ENCODE measurements at places on chromosomes 6 and 20.

DNA sequence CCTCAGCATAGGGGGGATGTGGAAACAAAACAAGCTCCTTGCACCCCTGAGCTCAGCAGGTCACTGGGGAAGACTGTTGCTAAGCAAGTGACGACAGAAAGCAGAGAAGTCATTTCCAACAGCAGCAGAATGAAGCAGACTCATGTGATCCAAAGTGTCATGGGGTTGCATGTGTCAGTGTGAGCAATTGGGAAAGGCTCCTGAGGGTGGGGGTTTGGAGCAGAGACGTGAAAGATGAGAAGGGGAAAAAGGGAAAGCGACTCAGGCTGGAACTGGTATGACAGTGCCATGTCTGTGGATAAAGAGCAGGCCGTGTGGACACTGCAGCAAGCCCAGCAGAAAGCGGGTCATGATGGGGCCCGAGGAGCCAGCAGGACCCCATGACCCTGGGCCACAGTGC lies 363.9 kb downstream of the PREX1 start:
- DNase-seq = no peak

- no peak for DNase-seq
These were observed 50.0 kb upstream of the SUPT3H start for GRCh38 chr6:45427726-45428125.

DNA sequence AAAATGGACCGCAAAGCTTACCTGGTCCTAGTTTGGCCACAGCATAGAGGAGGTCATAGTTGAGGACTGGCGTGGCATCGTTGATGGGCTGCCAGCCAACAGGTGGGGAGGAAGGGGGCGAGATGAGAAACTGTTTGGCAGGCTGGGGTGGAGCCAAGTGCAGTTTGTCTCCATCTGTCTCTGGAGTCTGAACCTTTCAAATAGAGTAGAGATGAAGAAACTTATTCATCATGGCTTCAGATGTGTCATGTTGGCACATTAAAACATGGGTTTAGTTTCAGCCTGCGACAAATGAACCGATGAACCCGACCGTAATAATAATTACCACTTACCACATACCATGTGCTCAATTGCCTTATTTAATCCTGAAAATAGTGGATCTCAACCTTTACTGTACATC lies 75.9 kb upstream of the ENPP5 start:
- no peak for DNase-seq

DNA sequence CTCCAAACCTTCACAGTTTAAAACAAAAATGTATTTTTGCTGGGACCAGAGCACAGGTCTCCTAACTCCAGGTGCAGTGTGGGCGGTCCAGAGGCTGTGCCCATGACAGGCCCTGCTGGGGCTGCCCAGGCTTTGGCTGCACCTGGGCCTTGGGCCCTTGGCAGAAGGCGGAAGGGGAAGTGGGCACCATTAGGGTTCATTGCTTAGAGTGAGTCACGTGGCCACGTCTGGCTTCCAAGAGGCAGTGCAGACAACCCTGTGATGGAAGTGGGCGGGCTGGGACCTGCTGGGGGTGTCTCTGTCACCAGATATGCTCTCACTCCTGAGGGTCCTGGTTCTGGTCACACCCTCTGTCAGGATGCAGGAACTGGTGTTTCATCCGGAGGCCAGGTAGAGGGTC lies 302.2 kb downstream of the QKI start:
- DNase-seq = no peak

DNA sequence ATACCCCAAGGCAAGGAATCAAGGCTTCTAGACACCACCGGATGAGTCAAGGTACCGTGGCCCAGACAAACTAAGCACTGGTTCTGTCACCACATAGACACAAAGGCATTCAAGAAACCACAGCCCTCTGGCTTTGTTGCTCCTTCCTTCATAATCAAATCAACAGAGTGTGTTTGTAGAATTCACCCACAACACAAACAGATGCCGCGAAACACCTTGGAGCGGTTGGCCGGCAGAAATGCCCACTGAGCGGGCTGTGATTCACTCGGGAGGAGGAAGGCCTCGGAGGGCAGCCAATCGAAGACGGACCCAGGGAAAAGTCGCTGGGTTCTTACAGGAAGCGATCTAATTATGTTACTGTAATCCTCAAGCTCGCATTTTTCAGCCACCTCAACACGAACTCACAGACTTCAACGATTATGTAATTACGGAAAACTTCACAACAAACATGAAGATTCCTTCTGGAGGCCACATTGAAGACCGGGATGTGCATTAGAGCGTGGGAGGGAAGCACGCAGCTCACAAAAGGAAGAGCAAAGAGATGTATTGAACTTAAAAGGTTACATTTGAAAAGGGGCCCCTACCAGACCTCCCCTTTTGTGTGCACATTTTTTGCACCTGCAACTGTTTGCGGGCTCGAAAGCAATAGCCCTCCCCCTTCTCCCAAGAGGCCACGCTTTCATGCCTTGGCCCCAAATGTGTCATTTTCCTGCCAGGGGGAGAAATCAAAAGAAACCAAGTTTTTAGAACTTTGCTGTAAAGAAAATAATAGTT lies 184.7 kb upstream of the PREP start:
- DNase-seq = no peak

DNA sequence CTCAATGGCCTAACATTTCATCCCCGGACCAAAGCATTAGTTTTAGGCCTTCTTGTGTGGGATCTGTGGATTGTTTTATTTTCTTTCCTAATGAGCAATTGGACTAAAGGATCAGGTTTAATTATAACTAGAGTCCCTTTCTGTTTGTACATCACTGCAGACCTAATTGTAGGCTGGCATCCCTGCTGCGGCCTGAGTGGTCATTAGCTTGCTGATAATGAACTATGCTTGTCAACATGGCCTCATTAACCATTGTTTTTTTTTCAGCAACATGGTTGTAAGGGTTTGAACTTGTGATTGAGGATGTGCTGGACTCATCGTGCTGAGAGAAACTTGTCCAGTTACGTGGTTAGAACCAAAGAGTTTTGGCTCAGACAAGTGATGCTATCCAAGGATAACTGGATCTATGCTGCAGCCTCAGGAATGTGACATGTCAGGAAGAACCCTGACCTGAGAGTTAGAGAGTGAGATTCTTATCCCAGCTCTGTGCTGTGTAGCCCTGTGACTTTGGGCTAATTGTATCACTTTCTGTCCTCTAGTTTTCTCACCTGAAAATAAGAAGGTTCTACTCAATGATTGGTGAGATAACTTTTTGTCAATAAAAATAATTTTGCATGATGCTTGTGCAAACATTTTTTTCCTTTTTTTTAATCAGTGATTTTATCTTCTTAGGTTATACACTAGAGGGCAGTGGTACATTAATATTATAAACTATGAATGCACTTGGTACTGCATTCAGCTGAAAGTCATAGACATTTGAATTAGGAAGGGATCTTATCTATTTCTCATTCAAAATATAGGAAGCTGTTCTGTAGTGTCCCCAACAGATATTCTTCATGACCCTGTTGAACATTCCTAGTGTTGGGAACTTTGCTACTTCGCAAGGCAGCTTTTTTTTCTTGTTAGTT lies 140.9 kb downstream of the RNF144B start:
- DNase-seq = no peak

- no peak for DNase-seq
These were observed 50.7 kb downstream of the EFCAB8 start for GRCh38 chr20:32909451-32909850.

DNA sequence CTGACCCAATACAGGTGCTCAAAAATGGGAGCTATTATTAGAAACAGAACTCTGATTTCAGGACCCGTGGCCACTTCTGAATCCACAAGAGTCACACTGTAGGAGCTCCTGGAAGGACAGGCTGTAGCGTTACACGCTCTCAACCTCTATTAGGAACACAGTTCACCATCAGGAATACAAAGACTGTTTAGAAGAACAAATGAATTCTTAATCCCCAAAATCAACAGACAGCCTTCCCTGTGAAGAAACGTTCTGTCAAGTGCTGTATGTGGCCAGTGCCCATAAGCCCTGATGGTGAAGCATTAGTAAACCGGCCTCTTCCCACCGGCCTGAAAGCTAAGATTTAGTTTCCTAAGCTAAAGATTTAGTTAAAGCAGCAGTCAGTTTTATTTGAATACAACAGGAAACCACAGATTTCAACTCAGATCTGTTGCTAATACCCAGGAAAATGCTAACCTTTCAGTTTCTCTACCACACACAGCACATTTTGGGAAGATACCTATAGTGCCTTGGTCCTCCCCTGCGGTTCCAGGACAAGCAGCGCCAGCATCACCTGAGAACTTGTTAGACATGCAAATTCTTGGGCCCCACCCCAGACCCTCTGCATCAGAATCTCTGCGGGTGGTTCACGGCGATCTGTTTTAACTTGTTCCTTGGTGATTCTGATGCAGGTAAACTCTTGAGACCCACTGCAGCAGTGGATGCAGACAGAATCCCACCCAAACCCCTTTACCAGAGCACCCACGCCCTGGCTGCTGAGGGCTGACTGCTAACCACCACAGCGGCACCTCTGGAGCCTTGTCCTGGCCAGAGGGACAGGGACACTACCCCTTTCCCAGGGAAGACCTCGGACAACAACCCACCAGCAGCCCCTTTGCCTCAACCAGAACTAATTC lies 33.4 kb downstream of the MTRES1 start:
- no peak for DNase-seq

DNA sequence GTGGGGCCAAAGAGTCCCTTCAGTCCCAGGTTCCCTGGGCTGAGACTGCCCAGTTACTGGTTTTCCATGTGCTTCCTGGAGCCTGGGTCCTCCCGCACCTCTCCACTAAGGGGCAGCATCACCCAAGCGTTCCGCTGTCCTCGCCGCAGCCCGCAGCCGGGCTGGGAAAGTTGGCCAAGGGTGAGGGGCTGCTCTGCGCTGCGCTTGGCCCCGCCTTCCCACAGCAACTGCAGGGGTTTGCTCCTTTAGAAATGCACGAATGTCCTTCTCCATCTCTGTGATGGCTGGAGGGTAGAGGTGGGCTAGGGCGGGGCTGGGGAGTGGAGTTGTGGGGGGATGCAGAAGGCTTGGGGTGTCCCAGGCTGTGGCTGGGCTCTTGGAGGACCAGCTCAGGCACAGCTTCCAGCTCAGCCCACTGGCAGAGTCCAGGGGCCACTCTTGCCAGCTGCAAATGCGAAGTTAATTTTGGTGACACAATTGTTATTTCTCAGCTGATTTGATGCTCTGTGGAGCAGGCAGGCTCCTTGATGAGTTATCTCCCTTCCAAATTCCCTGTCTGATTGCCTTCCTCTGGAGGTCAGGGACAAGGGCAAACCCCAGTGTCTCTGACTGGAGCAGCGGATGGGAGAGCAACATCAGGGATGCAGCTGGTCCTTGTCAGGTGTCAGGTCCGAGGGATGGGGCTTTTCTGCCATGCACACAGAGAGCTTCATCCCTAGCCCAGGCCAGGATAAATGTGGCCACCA lies 63.2 kb downstream of the NOL4L start:
- no peak for DNase-seq

GRCh38 chr20:10110151-10110550 lies 75.4 kb downstream of the ANKEF1 start:
- DNase-seq = no peak

- no peak for DNase-seq
These were observed 181.6 kb downstream of the OTOR start for GRCh38 chr20:16929756-16930155.

- DNase-seq = no peak
These were observed 62.5 kb downstream of the CNKSR3 start for GRCh38 chr6:154447954-154448353.

- no peak for DNase-seq
These were observed 143.7 kb downstream of the LAMA2 start for GRCh38 chr6:129026601-129027000.

- no peak for DNase-seq
These were observed 4.3 kb upstream of the SERINC3 start for GRCh38 chr20:44526129-44526528.

DNA sequence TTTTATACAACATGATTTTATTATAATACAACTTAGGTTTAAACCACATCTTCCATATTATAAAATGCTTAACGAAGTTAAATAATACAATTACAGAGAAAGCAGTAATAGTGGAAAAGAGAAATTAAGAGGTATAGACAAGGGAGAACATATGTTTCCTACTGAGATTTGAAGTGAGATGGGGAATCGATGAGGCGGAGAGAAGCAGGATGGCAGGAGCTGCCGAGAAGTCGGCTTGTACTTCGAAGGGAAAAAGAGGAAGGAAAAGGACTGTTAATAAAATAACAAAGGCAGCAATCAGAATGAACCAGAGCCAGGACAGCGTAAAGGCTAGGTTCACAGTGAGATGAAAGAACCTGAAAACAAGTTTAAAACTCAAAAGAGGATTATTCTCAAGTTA lies 15.4 kb downstream of the FBXL4 start:
- no peak for DNase-seq

Measured in stimulated activated CD4-positive, alpha-beta T cell treated with anti-CD3 and anti-CD28 coated beads, Interleukin-12 subunit alpha, Interleukin-12 subunit beta, amount 100 ng/mL, for 24 hours (primary cell).